Stimulated activated CD8-positive, alpha-beta memory T cell treated with anti-CD3 and anti-CD28 coated beads, Interleukin-4, amount 100 ng/mL, for 1 hour (primary cell): ENCODE measurements at places on chromosomes 5 and 9.
A peak's percentile ranks its signal among the peaks of the same experiment; 100 is the strongest.

GRCh38 chr5:151156507-151157420 lies 815 bp downstream of the ANXA6 start:
- DNase-seq: no peak

DNA sequence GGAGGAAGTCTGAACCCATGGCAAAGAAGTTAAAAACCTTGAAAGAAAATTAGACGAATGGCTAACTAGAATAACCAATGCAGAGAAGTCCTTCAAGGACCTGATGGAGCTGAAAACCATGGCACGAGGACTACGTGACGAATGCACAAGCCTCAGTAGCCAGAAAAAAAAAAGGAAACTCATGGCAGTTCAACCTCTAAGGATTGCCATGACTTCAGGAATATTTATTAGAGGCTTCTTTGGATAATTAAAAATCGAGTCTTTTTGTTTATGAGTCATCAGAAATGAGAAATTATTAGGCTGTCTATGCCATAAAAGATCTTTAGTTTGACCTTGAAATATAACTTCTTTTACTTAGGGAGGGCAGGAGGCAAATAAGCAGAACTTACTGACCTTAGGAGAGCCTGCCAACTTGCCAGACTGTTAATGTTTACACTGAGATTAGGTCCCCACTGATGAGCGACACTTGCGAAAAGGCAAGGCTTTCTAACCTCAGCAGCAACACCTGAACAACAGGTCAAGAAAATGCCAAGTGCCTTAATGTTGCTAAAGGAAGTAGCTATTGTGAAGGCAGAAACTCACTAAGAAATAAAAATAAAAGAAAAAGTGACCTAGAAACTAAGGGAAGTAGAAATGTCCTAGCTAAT lies 55.2 kb upstream of the TUSC1 start:
- no peak for DNase-seq

GRCh38 chr5:178388386-178389025 lies 155.9 kb upstream of the PHYKPL start:
- DNase-seq: no peak

- no peak for DNase-seq
Observed at GRCh38 chr5:149795360-149795759, 65.2 kb downstream of the PPARGC1B start.

DNA sequence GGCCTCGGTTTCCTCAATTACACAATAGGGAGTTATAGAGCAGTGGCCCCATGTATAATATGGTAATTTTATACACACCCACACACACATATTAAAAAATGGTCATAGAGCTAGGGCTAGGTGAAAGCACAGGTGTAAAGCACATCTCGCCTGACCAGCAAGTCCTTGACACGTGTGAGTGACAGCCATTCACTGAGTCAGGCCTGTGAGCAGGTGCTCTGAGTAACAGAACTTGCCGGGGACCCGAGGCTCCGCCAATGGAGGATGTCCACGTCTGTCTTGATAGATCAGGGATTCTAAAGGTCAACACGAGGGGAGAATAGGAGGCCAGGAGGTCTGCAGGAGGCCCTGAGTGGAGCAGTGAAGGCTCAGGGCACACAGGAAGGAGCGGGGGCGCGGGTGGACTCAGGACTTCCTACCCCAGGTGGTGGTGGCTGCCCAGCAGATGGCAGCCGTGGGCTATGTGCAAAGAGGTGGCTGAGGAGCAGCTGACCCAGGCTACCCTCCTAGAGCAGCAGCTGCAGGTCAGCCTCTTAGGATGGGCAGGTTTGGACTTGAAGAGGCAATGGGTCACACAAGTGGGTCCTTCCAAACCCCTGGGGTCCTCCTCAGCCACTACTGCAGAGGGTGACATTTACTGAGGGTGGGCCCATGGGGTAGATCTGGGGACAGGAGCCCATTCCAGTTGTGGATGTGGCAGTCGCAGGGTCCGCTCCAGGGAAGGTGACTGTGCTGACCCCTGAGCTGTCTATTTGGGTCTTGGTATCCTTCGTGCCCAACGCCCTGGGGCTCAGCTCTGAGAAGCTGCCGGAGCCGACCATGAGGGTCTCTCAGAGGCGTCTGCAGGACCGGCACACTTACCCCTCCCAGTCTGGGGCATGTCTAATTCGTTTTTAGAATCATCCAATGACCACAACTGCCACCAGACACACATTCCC lies 45.9 kb downstream of the PRRT1B start:
- peak; percentile 26 for DNase-seq

DNA sequence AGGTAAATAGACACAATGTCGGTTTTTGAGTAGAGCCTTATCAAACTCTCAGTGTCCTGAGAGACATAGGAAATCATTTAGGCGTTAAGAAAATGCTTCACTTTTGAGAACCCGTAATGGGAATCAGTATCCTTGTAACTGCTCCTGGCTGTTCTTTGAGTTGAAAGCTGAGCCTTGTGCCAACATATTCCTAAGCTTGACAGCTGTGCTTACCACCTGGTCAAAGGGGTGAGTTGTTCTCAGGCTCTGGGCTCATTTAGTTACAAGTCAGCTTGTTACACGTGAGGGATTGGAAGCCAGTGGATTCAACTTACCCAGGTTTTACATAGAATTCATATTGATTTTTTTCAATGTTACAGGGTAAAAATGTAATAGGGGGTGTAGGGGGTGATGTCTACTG lies 145.9 kb downstream of the GABRB2 start:
- no peak for DNase-seq

DNA sequence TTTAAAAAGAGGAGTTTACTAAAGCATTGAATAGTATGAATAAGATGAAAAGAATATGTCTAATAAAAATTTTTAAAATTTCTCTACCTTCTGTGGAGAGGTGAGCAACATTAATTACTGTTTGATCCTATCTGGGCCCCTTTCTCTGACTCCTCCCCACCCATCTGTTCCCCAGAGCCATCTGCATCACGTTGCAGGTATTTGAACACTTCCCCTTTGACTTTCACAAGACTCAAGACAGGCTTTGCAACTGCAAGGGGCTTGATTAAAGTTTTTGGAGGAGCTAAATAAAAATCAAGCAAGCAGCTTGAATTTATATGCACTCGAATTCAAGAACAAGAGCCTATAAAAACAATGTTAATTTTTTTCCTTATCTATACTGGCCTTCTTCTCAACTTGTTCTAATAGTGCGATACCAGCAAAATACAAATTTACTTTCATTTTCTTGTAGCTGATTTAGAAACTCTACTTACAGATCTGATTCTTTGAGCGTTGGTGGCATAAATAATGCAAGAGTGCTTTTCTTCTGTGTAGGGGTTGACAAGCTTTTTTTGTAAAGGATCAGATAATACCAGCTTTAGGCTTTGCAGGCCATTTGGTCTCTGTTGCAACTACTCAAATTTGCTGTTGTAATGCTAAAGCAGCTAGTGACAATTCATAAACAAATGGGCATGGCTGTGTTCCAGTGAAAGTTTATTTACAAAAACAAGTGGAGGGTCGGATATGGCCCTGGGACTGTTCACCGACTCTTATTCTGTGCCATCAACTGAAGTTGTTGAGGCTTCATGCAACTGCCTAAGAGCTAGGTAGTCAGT lies 21.2 kb downstream of the TXNDC8 start:
- no peak for DNase-seq

DNA sequence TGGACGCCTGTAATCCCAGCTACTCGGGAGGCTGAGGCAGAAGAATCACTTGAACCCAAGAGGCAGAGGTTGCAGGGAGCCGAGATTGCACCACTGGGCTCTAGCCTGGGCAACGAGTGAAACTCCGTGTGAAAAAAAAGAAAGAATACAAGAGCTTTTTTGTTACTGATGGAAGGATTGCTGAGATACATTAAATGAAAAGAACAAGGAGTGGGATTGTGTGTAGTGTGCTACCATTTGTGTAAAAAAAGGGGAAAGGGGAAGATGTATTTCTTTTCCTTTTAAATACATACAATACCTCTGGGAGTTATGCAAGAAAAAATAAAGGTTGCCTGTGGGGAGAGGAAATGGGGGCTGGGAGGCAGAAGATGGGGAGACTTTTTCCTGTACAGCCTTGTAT lies 14.7 kb upstream of the GARNL3 start:
- DNase-seq: no peak

DNA sequence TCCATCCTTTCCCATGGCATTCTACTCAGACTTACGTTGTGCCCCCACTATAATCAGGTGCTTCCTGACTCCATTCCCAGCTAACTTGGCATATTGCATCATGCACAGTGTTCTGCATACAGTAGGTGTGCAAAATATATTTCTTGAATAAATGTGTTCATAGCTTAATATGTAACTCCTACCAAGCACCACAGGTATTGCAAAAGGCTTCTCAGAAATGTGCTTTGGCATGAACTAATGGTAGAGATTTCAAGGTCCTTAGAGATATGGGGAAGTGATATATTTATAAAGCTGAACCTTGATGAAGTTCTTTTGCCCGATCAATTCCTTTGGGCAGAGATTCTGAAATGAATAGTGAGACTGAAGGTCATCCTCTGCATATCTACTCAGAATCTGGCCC lies 220.4 kb downstream of the KCTD16 start:
- DNase-seq: no peak

DNA sequence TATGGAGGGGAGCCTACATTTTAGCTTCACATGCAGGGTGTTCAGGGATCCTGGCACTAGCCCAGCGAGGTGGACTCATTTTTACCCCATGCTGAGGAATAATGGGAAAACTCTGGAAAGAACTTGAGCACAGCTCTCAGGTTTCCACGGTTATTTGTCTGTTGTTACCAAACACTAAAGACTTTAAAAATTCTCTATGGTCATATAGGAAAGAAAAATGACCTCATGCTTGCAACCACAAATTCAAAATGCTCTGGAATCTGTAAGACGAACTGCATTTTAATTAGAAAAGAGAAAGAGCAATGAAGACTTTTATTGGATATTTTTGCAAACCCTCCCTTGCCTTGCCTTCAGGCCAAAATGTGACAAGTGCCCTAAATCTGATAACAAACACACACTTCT lies 606.9 kb downstream of the EBF1 start:
- no peak for DNase-seq

GRCh38 chr5:176731506-176732160 lies 78.7 kb upstream of the UNC5A start:
- DNase-seq: no peak

DNA sequence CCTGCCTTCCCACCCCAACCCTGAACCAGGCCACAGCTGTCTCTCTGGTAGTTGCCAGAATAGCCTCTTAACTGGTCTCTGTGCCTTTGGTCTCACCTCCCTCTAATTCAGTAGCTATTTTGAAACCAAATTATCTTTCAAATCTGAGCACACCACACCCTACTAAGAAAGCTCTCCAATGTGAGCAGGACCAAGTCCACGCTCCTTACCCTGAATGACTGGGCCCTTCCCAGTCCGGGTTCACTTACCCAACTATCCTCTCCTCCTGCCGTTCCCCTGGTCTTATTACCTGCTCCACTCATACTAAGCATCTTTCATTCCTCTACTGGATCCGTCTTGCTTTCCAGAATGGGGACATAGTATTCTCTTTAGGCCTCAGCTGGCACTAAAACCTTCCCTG lies 16.8 kb downstream of the ANKH start:
- no peak for DNase-seq

- no peak for DNase-seq
Observed at GRCh38 chr5:103444333-103445038, 118.1 kb downstream of the NUDT12 start.

- no peak for DNase-seq
Observed at GRCh38 chr9:136673088-136673974, 10.6 kb downstream of the EGFL7 start.

GRCh38 chr5:6465831-6466790 lies 17.5 kb downstream of the UBE2QL1 start:
- no peak for DNase-seq
